Stimulated activated CD8-positive, alpha-beta memory T cell treated with anti-CD3 and anti-CD28 coated beads, Interleukin-4, amount 100 ng/mL, for 48 hours (primary cell): ENCODE measurements at places on chromosomes 3 and 15.

- peak; percentile 17 for DNase-seq
Measured at GRCh38 chr15:99436542-99437314, 129.1 kb upstream of the MEF2A start.

DNA sequence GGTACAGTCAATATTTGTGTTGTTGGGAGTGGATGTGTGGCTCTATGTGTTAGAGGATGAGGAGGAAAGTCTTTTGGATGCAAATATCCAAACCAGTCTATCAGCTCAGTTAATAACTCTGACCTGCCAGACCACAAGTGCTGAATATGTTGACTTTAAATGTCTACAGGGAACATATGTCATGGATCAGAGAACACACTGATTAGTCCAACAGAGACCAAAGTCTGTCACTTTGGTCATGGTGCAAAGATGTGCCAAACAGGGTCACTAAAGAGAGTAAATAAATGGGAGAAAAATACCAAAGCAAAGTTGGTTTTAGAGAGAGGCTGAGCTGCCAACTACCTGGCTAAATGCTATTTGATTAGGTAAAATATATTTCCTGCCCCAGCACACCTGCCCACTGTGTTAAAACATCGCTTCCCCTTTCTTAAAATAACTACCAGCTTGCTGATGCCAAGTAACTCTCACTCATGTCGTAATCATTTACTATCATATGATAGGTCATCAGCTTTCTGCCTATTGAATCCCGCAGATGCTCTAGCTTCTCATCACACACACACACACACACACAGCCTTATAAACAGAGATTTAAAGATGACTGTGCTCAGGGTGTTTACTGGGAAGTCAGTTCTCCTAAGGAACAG lies 173.3 kb downstream of the PDZRN3 start:
- DNase-seq: no peak

- DNase-seq: peak; percentile 58
Measured at GRCh38 chr3:52682016-52682415, 3.7 kb downstream of the PBRM1 start.

DNA sequence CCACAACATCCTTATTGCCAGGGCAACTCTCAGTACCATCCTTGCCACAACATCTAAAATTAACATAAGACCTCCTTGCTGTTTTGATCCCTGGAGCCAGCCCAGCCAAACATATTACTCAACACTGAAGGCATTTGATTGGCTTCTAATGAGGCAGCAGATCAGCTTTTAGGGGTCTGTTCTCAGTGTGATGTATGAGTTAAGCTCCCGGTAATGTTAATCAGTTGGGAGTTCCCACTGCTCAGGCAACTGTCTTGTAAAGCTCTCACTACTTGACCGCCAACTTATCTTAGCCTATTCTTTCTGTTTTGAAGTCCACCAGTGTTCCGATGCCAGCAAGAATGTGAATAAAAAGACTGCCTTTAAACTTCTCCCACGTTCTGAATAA lies 158.9 kb downstream of the FOXB1 start:
- no peak for DNase-seq

- peak; percentile 30 for DNase-seq
Measured at GRCh38 chr3:128714887-128715491, 11.0 kb upstream of the RAB7A start.

- no peak for DNase-seq
Measured at GRCh38 chr15:28967066-28967465, 81.3 kb downstream of the APBA2 start.
